ENCODE measurements at places on chromosomes 16 and 17. TPM values are rescaled to one million over a fixed set of nuclear protein-coding genes. Genes with fewer than 3 reads are reported as not detected.

CDRT15L2 gene
- not detected for total RNA-seq

- DNase-seq: peak; percentile 24
Measured at GRCh38 chr17:77365584-77366186, 224.9 kb downstream of the SEC14L1 start.

SNRNP25 gene
- 52.8 TPM for total RNA-seq

GRCh38 chr17:42922294-42922693, 21.7 kb downstream of the G6PC1 start:
- no peak for DNase-seq

ZNF174 gene
- 16.0 TPM for total RNA-seq

DNA sequence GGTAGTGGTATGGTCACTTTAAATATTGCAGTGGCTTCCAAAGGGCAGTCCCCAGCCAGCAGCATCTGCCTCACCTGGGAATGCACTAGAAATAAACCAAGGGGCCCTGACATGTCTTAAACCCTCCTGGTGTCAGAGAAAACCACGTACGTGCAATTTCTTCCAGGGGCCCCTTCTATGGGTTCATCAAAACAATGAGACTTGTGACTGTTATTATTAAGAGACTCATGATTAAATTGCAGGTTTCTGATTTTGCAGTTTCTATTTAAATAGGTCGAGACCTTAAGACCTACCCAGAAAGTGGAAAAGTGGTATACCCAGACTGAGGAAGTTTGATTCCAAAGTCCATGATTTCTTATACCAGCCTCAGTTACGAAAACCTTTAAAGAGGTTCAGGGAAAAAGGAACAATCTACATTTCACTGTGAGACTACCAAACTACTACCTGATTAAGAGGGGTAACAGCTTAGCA, 746 bp upstream of the POLG2 start:
- DNase-seq: no peak

FBXL20 gene
- total RNA-seq: 21.0 TPM

LRRC36 gene
- 0.28 TPM for total RNA-seq

C17orf78 gene
- total RNA-seq: not detected

- DNase-seq: no peak
Measured at GRCh38 chr17:42266918-42267766, 9.0 kb downstream of the STAT5B start.

DNA sequence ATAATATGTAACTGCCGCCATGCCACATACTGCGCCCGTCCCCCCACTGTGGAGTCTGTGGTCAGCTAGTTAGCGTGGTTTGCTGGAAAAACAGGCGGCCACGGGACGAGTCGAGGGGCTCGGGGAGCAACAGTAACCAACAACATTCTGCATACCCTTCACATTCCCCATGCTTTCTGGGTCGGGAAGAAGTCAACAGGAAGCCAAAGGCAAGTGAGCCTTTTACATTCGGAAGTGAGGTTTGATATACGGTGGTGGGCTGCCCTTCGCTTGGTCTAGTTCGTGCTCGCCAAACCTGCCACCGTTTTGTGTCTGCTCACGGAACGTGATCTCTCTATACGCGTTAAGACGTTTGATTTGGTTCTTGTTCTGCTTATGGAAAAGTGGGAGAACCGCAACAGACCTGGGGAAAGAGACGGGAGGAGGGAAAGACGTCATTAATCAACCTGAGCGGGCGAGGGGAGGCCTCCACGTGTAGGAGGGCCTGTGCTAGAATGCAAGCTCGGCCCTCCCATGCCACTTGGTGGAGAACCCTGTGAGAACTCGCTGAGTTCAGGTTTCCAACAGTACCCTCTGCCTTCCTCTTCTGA, 28.9 kb upstream of the CFAP20 start:
- no peak for DNase-seq

SMIM22 gene
- total RNA-seq: not detected

DNA sequence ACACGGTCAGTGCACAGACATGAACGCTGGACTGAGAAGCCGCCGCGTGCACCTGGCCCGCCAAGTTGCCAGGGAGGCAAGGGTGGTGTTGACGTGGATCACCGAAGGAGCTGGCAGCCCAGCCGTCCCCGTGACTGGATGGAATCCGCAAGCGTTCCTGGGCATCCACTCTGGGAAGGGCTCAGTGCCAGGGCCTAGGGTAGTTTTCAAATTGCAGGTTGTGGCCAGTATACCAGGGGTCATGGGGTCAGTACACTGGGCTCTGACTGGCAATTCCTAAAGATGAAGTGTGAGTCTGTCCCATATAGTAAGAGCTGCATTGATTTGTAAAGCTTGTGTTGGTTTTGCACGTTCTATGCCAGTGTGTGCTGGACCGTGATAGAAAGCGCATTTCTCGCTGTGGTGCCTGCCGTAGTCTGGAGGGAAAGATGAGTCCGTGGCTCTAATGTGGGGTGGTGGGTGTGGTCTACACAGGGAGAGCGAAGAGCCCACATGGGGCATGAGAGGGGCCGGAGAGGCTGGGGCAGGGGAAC, 21.1 kb upstream of the METRNL start:
- no peak for DNase-seq

DNA sequence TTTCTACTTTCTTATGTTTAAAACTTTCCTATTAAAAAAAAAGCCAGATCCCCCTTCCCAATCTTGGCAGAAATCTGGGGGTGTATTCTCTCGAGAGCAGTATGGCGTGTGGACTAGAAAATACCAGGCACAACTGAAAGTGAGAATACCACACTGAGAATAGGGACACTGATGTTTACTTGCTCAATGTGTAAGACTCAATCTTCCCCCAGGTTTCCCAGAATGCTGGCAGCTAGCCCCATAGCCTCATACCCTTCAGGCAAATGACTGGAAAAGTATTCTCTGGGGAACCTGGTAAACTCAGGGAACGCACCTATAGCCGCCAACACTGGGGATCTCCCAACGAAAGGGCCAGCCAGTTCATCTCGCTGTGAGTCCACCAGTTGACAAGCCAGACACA, 15.3 kb downstream of the ZZEF1 start:
- no peak for DNase-seq

DNA sequence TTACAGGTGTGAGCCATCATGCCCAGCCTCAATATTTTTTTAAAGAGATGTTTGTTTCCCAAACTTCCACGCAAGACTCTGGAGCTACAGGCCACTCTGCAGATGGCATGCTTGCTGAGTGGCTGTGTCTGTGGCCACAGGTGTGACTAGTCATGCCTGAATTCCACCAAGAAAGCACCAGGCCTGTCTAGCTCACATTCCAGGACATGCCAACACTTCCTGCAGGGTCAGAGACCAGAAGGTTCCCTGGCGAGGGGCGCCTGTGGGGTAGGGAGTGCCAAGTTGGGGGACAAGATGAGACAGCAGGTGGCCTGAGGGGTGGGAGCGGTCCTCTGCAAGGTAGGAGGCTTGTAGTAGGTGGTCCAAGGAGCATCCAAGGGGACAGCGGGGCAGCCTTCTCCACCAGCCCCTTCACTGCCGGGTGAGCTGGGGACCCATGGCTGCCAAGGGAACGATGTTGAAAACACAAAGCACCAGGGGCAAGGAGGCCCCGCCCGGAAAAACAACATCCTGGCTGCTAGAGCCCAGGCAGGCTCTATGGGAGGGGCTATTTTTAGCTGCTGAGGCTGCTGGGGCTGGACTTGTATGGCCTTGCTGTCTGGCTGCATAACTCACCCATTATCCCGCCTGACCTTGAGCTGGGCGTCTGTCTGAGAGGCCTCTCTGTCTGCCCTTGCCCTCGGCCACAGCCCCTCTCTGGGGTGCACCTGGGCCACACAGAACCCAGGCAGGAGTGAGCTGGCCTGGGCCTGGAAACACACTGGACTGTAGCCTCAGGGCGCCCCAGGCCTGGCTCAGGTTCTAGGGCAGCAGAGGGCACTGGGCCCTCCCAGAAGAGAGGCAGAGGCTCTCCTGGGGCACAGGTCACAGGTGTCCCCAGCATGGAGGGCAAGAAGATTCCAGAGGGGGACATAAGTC, 5.7 kb downstream of the TRIM47 start:
- peak; percentile 66 for DNase-seq

DNA sequence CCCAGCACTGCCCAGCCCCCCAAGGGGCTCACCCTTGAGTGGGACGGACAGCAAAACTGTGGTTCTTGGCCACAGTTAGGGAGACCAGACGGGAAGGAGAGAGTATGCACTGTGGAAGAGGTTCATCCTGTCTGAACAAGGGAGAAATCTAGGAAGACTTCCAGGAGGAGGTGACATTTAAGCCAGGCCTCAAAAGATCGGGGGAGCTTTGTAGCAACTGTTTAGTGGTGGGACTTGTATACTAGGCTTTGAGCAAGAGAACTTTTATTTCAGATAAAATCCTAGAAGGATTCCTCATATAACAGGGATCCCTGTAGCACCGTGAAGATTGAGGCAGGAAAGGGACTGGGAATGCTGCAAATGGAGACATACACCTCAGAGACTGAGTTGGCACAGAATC, 30.8 kb downstream of the SREBF1 start:
- no peak for DNase-seq

NECAB2 gene
- total RNA-seq: not detected

DNA sequence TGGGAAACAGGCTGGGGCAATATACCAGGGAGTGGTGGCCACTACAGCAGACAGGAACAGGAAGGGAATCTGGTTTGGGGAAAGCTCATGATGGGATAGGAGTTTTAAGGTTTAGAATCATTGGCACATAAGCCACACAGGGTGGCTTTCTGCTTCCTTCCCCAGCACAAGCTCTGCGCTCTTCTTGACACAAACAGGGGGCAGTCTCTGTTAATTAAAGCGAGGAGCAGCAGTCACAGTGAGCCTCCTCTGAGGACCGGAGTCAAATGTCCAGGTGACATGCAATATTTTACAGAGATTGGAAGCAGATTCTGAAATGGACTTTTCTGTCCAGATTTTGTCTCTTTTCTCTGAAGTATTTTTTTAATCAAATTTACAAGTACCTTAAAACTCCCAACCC, 2.8 kb upstream of the SHISA9 start:
- DNase-seq: no peak

- DNase-seq: peak; percentile 54
Measured at GRCh38 chr16:8867216-8867931, 1.4 kb downstream of the CARHSP1 start.

- no peak for DNase-seq
Measured at GRCh38 chr16:86812363-86812970, 234.1 kb downstream of the FOXL1 start.

DNA sequence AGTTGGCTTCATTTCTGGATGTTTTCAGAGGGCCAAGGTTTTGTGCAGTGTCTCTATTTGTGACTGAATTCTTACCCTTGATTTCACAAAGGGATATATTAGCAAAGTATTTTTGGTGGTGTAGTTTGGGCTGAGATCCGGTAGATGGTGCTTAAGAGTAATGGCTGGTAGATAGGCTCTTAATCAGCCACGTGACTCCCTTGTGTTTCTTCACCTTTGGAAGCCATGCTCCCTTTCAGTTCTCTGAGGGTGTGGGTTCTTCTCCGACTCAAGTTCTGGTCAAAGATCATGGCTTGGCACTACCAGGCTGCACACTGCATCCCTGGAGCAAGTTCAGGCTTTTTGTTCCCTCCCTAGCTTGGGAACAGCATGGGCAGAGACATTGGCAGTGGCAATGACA, 887.3 kb downstream of the CDH8 start:
- DNase-seq: no peak

- DNase-seq: no peak
Measured at GRCh38 chr16:49716339-49716934, 139.5 kb downstream of the ZNF423 start.

GRCh38 chr17:82357394-82357793, 1.7 kb upstream of the TEX19 start:
- DNase-seq: no peak

CMTM2 gene
- total RNA-seq: 0.45 TPM

- DNase-seq: no peak
Measured at GRCh38 chr17:4722678-4723240, 8.5 kb upstream of the MED11 start.

DNA sequence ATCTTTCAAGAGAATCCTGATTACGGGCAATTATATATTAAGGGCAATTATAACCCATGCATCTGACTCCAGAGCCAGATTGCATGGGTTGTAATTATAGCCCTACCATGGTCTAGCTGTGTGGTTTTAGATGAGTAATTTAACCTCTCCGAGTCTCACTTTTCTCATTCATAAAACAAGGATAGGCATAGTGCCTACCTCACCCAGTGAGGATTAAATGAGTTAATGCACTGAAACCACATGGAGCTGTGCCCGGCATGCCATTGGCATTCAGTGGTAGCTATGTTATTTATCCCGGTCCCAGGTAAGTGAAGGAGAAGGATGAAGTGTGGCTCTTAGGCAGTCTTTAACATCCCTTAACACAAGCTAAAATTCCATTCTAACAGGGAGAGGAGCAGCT, 6.3 kb downstream of the SNX20 start:
- DNase-seq: no peak

ZNF385C gene
- 0.58 TPM for total RNA-seq

- DNase-seq: no peak
Measured at GRCh38 chr16:54093281-54093680, 193.3 kb downstream of the IRX3 start.

- no peak for DNase-seq
Measured at GRCh38 chr17:28917465-28917864, 14.6 kb upstream of the DHRS13 start.

- no peak for DNase-seq
Measured at GRCh38 chr16:1884155-1884760, 12.3 kb upstream of the MEIOB start.

DNA sequence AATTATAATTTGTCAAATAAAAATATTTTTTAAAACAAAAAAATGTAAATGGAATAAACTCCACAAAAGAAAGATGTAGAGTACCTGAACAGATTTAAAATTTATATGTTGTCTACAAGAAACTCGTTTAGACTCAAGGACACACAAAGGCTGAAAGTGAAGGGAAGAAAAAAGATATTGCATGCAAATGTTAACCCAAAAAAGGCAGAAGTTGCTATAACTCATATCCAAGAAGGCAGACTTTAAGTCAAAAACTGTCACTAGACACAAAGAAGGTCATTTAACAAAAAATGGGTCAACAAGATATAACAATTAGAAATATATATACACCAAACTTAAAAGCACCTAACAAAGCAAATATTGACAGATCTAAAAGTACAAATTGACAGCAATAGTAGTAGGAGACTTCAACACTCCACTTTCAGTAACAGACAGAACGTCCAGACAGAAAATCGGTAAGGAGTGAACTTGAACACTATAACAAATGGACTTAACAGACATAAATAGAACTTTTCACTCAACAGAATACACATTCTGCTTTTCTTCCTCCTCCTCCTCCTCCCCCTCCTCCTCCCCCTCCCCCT, 40.8 kb upstream of the MYLK3 start:
- no peak for DNase-seq

- DNase-seq: no peak
Measured at GRCh38 chr16:67648764-67649407, 3.9 kb downstream of the CARMIL2 start.

- DNase-seq: no peak
Measured at GRCh38 chr17:41519501-41520224, 973 bp upstream of the KRT15 start.

All from activated naive CD8-positive, alpha-beta T cell treated with anti-CD3 and anti-CD28 coated beads, Interleukin-2, amount 10 ng/mL, durations not matched to agents 7 days and 5 days (primary cell).